ENCODE measurements at places on chromosomes 5 and 9.

GRCh38 chr5:178551059-178551458, 39.1 kb downstream of the COL23A1 start:
- DNase-seq, result no peak

GRCh38 chr5:126568206-126568755, 26.7 kb downstream of the ALDH7A1 start:
- no peak for DNase-seq

- no peak for DNase-seq
Observed at GRCh38 chr5:141598391-141599345, 20.1 kb downstream of the DIAPH1 start.

DNA sequence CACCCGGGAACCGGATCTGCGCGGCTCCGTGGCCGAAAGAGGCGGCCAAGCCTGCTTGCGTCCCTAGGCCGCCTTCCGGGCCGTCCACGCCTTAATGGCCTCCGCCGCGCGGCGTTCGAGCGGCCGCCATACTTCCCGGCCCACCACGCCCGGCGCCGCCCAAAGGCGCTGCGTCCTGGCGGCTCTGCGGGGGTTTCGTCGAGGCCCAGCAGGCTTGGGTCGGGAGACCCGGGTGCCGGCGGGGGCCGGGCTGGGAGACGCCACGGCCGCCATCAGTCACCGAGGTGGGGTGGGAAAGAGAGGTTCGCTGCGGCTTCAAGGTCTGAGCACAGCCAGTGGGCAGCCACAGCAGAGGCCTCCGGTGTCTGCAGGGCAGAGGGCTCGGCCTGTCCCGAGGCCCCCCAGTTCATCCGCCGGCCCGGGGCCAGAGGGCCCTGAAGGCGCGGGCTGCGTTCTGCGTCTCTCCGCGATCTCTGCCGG, 545.8 kb upstream of the CDH10 start:
- DNase-seq, result no peak

- DNase-seq, result no peak
Observed at GRCh38 chr5:168750926-168751325, 171.8 kb upstream of the PANK3 start.

GRCh38 chr9:113350937-113351336, 1.6 kb downstream of the BSPRY start:
- DNase-seq, result no peak

- no peak for DNase-seq
Observed at GRCh38 chr5:58077966-58078365, 381.9 kb downstream of the PLK2 start.

- DNase-seq, result no peak
Observed at GRCh38 chr5:29897916-29898315, 1295.6 kb upstream of the CDH6 start.

DNA sequence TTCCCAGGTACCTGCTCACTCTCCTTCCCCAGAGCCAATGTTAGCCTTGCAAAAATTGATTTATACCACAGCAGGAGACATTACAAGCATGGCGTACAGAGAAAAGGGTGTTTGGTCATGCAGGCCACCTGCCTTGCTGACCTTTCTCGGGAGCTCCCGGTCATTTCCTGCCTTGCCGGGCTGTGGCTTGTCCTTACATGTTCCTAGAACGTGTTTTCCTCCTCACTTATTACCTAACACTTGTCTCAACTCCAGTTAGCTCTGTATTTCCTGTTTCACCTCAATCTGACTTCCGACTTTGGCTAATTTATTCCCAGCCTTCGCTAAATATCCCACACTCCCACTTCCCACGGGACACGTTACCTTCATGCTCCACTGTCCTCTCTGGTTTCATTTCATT, 282.5 kb downstream of the ICE1 start:
- DNase-seq, result no peak

- DNase-seq, result no peak
Observed at GRCh38 chr5:169139480-169140050, 161.4 kb downstream of the SLIT3 start.

DNA sequence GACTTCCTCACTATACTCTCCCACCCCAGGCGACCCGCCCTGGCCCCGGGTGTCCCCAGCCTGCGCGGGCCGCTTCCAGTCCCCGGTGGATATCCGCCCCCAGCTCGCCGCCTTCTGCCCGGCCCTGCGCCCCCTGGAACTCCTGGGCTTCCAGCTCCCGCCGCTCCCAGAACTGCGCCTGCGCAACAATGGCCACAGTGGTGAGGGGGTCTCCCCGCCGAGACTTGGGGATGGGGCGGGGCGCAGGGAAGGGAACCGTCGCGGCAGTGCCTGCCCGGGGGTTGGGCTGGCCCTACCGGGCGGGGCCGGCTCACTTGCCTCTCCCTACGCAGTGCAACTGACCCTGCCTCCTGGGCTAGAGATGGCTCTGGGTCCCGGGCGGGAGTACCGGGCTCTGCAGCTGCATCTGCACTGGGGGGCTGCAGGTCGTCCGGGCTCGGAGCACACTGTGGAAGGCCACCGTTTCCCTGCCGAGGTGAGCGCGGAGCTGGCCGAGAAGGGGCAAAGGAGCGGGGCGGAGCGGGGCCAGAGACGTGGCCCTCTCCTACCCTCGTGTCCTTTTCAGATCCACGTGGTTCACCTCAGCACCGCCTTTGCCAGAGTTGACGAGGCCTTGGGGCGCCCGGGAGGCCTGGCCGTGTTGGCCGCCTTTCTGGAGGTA, 2.1 kb downstream of the CA9 start:
- DNase-seq, result no peak

DNA sequence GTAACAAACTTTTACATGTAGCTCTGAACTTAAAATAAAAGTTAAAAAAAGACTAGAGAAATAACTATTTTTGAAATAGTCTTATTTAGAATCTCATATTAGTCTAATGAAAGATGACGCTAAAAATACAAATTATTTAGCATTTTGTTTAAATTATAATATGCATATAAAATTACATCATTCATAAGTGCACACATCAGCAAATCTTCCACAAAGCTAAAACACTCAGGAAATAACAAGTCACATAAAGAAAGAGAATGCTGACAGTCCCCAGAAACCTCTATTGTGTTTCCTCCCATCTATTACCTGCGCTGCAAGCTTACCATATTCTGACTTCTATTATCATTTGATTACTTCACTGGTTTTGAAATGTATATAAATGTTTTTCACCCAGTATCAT, 986.9 kb upstream of the SEMA6A start:
- no peak for DNase-seq

DNA sequence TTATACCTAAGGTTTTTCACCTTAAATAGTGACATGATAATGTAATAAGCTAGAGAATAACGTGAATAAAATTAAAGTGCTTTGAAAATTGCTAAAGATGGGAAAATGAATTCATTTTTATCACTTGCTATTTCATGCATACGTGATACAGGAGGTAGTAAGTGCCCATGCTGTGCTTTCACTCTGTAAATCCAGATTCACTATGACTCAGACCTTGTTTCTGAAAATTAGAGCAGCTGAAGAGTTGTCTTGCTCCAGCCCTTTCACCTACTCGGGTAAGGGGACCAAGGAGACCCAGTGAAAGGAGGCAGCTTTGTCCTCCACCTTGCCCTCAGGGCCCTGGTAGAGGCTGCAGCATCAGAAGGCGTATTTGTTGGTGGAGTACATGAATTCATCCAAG, 87.9 kb downstream of the ANKH start:
- no peak for DNase-seq
